ENCODE measurements at places on chromosomes 5 and 9.

DNA sequence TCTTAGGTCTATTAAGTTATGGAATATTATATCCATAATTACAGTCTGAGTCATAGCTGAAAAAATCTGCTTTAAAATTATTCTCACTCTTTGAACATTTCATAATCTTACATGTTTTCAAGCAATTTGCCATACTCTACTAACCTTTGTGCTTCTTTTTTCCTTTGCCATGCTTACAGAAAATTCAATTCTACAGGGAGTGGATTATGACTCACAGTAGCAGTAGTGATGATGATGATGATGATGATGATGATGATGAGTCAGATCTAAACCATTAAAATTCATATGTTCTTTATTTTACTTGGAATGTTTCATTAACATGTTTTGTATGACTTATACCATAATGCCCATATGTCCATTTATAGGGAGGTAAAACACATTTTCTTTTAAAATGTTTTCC, 207.1 kb downstream of the VPS13A start:
- no peak for DNase-seq

DNA sequence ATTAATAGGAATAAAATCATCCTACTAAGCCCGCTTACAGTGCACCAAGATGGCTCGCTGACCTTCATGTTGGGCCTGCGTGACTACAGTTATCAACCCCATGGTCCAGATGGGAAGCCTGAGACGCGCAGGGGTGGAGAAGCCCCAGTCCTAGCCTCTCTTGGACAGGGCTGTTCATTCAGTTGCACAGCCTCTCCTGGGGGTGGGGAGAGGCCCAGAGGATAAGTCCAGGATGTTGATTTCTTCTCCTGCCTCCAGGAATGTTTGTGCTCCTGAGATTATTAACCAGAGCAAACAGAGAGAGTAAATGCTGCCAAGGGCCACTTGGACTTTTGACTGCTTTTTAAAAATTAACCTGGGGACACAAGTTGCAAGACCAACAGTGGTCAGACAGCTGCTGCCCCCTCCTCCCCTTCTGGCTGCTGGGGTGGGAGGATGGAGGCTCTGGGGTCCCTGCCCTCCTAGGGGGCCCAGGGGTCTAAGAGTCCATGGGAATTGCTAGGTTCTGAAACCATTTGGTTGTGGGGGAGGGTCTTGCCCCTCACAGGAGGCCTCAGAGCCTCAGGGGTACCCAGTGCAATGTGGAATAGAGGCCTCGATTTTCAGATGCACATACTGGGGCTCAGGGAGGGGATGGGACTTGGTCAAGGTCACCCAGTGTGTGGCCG, 2.8 kb upstream of the AMBP start:
- DNase-seq = no peak

GRCh38 chr5:1963941-1964451, 81.3 kb upstream of the IRX4 start:
- DNase-seq = no peak

GRCh38 chr5:174247301-174247700, 201.8 kb downstream of the NSG2 start:
- no peak for DNase-seq

GRCh38 chr5:134738963-134739661, 764 bp downstream of the CAMLG start:
- DNase-seq = no peak

- no peak for DNase-seq
Measured at GRCh38 chr5:102596951-102597350, 98.2 kb upstream of the SLCO6A1 start.

GRCh38 chr5:55672477-55672911, 39.6 kb downstream of the SLC38A9 start:
- no peak for DNase-seq

DNA sequence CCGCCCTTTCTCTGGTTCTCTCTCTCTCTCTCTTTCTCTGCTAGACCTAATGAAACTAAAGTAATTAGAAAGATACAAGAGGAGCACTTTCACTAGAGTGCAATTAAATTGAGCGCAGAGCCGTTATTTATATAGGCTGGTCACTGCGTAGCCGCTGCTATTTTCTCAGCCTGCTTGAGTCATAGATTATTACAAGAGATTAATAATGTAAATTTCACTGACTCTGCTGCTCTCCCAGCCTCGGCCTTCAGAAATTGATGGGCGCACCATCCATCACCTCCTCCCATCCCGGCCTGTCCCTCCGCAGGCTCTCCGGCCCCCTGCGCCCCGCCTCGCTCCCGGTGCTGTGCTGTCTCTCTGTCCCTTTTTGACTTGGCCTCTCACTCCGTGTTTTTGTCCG, 268.0 kb upstream of the MVB12B start:
- DNase-seq = no peak

DNA sequence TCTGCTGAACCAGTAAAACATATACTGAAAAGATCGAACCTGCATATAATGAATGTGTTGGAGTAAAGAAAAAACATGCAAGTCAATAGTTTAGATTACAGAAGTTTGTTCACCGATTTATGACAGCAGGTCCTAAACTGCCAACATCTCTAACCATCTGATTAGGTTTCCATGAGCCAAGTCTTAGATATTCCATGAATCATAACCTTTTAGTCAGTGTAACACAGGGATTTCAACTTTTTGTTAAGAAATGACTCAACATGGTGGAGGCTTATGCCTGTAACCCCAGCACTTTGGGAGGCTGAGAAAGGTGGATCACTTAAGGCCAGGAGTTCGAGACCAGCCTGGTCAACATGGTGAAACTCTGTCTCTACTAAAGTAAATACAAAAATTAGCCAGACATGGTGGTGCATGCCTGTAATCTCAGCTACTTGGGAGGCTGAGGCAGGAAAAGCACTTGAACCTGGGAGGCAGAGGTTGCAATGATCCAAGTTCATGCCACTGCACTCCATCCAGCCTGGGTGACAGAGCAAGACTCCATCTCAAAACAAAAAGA, 38.7 kb downstream of the APC start:
- no peak for DNase-seq

DNA sequence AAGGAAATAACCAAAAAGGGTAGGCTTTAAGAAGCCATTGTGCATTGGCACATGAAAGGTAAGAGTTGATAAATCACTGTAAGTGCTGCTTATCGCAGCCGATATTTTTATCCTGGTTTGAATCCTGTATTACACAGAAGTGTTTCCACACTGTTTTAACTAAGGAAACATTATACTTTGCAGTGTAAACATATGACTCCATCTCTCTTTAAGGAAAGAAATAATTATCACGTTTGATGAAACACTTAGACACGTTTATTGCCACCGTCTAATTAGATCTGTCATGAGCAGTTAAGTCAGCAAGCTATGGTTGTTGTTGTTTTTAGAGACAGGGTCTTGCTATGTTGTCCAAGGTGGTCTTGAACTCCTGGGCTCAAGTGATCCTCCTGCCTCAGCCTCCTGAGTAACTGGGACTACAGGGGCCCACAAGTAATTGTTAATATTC, 85.7 kb upstream of the TNFAIP8 start:
- no peak for DNase-seq

DNA sequence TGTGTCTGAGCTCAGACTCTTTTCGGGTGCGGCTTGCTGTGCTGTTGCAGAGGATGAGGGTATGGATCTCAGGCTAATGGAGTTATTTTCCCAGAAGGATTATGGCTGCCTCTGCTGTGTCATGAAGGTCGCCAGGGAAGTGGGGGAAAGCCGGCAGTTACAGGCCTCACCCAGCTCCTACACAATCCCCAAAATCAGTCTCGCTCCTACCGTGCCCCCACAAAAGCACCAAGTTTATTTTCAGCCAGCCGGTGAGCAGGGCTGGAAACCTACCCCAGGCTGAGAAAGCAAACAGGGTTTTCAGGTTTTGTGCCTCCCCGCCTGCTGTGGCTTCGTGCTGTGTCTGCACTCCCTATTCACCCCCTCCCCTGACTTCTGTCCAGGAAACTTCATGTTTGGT, 113.3 kb downstream of the SLC24A2 start:
- DNase-seq = no peak

- no peak for DNase-seq
Measured at GRCh38 chr5:181189962-181190710, 14.9 kb downstream of the TRIM7 start.

DNA sequence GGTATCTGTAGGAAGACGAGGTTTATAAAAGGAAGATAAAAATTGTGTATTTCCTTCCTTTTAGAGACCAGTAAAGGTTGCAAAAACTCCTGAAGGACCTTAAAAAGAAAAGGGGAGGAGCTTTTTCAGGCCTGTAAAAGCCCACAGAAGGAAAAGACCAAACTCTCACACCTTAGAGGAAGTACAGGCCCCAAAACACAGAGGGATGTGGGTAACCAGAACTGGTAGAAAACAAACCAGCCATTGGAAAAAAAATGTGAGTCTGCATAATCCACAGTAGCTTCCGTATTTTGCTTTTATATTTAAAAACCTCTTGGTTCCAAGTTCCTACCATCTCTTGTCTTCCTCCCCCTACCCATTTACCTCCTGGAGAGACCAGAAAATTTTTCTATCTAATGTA, 8.5 kb downstream of the GIN1 start:
- no peak for DNase-seq

DNA sequence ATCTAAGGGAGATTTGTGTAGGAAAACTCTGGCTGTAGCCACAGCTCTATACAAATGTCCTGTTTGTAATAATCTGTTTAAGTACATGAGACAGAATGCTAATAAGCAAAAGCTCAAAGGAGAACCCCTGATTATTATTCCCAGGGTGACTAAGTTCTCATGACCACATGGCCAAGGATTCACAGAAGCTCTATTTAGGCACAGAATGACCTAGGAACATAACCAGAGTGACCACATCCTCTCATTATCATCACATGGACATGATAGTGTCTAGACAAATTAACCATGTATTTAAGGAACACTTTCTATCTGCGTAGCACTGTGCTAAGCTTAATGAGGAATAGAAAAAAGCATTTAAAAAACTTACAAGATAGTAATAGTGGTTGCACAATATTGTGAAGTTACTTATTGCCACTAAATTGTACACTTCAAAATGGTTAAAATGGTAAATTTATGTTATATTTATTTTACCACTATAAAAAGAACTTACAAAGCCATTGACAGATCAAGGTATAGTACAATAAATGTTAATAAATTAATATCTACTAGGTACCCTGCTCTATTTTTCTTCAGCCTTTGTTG, 56.3 kb downstream of the STX17 start:
- no peak for DNase-seq

GRCh38 chr5:126499853-126500342, 76.7 kb downstream of the GRAMD2B start:
- DNase-seq = no peak

- DNase-seq = no peak
Measured at GRCh38 chr5:133713751-133714150, 101.4 kb upstream of the FSTL4 start.

DNA sequence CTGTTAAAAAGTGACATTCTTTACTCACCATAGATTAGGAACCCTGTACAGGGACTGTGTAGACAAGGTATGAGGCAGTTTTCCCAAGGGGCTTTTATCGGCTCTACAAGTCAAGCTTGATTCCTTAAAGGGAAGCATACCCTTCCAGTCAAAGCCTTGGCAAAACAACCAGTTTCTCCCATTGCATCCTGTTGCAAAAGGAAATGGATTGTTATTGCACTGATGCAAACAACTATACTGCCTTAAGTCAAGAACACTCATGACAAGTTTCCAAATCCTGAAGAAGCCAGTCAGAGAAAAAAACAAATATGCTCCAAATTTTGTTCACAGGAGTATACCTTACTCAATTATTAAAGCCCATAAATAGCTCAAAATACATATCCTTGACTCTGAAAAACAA, 67.5 kb downstream of the RGMB start:
- DNase-seq = no peak

DNA sequence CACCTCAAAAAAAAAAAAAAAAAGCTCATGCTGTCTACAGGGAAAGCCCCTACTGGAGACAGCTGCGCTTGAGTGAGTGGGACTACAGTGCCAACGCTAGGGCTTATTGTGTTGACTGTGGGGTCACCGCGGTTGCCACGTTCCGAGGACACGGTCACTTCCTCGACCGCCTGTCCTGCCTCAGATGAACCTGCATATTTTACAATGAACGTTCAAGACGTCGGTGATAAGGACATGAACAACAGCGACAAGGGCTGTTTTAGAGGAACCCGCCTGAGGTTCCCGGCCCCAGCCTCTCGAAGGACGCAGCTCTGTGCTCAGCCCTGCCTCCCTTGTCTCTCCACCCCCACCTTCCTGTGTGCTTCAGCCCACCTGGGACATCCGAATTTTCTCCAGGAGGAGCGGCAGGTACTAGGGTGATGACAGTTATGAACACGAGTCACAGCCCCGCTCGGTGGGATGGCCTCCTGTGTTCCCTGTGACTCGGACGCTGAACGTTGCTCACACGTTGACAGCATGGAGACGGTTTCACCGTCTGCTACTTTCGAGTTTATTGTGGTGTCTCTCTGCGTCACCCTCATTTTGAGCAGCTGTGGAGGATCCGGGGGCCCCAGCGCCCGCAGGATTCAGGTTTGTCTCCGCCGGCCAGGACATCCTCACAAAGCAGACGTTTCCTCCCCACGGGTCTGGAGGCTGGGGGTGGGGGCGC, 11.3 kb upstream of the DIPK1B start:
- DNase-seq = peak; percentile 11

- DNase-seq = no peak
Measured at GRCh38 chr5:107809201-107810034, 138.7 kb upstream of the EFNA5 start.

DNA sequence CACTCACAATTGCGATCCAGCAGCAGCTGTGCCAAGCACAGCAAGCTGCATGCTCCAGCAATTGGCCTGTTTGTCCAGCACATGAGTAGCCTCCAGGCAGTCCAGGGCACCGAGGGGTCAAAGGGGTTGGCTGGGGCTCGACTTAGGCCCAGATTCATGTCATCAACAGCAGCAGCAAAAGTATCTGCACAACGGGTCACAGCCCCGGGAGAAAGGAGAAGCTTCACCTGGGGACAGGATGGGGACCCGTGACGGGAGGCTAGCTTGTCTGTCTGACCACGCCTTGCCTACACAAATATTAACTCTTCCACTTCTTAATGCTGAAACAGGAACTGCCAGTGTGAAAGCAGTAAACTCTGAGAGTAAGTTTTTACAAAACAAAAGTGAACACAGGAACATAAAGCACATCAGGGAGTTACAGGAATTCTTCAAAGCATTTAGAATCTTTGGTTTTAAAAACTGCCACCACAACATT, 191.2 kb downstream of the PIK3R1 start:
- DNase-seq = no peak

DNA sequence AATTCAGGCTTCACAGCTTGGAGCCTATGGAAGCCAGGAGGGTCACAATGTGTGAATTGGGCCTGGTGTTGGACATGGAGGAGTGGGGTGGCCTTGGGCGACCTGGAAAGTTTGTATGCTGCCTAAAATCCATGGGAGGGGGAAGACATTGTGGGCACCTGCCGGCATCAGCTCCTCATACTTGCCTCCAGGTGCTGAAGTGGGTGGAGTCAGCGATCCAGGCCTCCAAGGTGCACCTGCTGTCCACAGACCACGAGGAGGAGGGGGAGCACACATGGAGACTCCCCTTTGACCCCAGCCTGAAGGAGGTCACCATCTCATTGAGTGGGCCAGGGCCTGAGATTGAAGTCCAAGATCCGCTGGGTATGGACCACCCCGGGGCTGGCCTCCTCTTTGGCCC, 29.1 kb downstream of the HMCN2 start:
- no peak for DNase-seq

- no peak for DNase-seq
Measured at GRCh38 chr9:14926941-14927624, 16.9 kb upstream of the FREM1 start.
